GM12878 (cell line): ENCODE measurements at places on chromosomes 2 and 18. TPM values are rescaled to one million over a fixed set of nuclear protein-coding genes. Genes with fewer than 3 reads are reported as not detected.

- no peaks in the 10 kb centered on the region for H3K4me1 ChIP-seq
- H3K36me3 ChIP-seq: no peaks in the 10 kb centered on the region
- no peak overlapping the region for H3K27ac ChIP-seq
- no peak for DNase-seq
- no peaks in the 10 kb centered on the region for H3K27me3 ChIP-seq
These were observed 202.7 kb downstream of the ACKR3 start for GRCh38 chr2:236772220-236772837.

DNA sequence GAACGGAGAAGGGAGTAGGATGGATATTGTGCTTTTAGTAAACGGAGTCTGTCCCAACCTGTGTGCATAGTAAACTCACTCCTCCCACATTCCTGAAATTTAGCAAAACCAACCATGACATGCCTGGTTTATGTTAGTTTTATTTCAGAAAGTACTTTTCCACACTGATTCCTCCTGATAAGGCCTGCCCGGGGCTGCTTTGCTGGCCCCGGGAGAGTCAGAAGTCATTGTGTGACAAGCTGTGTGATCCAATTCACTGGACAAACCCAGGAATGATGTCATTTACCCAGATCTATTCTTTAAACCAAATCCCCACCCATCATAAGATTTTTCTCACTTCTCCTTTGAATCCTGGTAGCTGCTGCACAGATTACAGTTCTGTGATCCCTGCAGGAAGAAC is 109.0 kb downstream of the SETBP1 start:
- no peak overlapping the region for H3K4me3 ChIP-seq
- no peaks in the 10 kb centered on the region for H3K27me3 ChIP-seq
- DNase-seq: no peak
- H3K4me1 ChIP-seq: peaks cover 20% of the 10 kb centered on the region
- H3K36me3 ChIP-seq: no peaks in the 10 kb centered on the region
- H3K27ac ChIP-seq: no peak overlapping the region

DNA sequence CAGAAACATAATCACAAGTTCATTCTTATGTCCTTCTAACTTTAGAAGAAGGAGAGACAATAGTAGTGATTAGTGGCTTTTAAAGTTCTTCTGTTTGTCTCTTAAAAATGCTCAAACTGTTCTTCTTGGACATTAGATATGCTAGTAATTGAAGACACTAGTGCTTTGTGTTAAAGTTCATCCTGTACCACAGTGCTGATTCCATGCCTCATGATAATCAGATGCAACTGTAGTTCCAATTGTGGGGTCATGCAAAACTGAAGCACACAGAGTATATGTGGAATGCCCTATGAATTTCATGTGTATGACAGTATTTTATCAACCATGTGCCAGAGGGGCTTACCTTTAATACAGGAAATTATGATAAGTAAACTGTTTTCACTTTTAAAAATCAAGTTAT is 11.4 kb upstream of the KCNJ13 start:
- H3K4me1 ChIP-seq: no peaks in the 10 kb centered on the region
- no peak for DNase-seq
- no peak overlapping the region for H3K4me3 ChIP-seq
- no peaks in the 10 kb centered on the region for H3K27me3 ChIP-seq
- H3K27ac ChIP-seq: no peak overlapping the region
- H3K36me3 ChIP-seq: peaks cover 3% of the 10 kb centered on the region

- H3K36me3 ChIP-seq: no peaks in the 10 kb centered on the region
- no peak for DNase-seq
- H3K4me1 ChIP-seq: no peaks in the 10 kb centered on the region
- H3K27me3 ChIP-seq: no peaks in the 10 kb centered on the region
These were observed 145.8 kb downstream of the CAPN13 start for GRCh38 chr2:30661173-30662107.

- no peak for DNase-seq
- no peaks in the 10 kb centered on the region for H3K27me3 ChIP-seq
- H3K27ac ChIP-seq: no peak overlapping the region
- peaks cover 19% of the 10 kb centered on the region for H3K36me3 ChIP-seq
- no peak overlapping the region for H3K4me3 ChIP-seq
These were observed 13.1 kb downstream of the CHST10 start for GRCh38 chr2:100404411-100404810.

DNA sequence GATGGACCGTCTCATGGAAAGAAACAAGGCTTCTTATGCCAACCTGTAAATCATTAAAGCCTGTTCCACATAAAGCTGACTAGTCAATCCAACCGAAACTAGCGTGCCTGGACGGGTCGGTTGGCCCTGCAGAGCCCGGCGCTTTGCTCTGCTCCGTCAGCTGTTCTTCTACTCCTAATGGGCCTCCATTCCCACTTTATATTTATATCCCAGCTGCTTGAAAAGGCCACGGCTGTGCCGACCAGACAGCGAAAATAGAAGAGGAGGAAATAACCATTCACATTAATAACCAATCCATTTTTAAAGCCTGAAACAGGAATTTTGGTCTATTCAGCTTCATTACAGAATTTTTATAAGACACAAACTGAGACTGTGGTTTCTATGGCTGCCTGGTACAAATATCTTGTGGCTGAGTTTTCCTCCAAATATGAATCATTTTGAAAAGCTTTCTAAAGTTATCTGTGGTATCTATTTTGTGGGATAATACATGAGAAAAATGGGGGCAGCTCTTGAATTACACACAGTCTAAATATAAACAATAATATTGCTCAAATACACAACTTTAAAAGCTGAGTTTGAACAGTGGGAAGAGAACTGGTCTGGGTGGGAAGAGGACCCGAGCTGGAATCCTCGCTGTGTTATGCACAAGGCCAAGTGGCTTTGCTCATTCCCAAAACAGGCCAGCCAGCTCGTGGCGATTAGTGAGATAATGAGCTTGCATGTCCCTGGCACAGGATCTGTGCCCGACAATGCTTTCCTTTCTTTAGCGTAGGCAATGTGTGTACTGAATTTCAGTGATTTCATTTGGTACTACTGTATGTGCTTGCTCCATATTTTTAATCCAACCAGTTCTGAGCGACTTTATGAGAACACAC is 10.5 kb upstream of the FAM124B start:
- no peaks in the 10 kb centered on the region for H3K36me3 ChIP-seq
- no peak overlapping the region for H3K27ac ChIP-seq
- no peaks in the 10 kb centered on the region for H3K4me1 ChIP-seq
- H3K4me3 ChIP-seq: no peak overlapping the region
- no peak for DNase-seq
- no peaks in the 10 kb centered on the region for H3K27me3 ChIP-seq

GRCh38 chr2:112720785-112721184 is at the start of gene NT5DC4:
Gene NT5DC4 (plus strand): TSS chr2:112721020. CDS start chr2:112721080, 60 bp downstream.
- no peak for DNase-seq
- H3K27me3 ChIP-seq: no peaks in the 10 kb centered on the region
- H3K4me3 ChIP-seq: no peak within 1 kb of the TSS
- no peaks in the 10 kb centered on the region for H3K36me3 ChIP-seq
- H3K27ac ChIP-seq: no peak within 1 kb of the TSS

GRCh38 chr2:121247971-121248370 is 37.0 kb downstream of the TFCP2L1 start:
- H3K27me3 ChIP-seq: peaks cover 4% of the 10 kb centered on the region
- H3K4me3 ChIP-seq: no peak overlapping the region
- no peak overlapping the region for H3K27ac ChIP-seq
- H3K36me3 ChIP-seq: no peaks in the 10 kb centered on the region
- H3K4me1 ChIP-seq: no peaks in the 10 kb centered on the region

- H3K27me3 ChIP-seq: no peaks in the 10 kb centered on the region
- peak; percentile 87 for DNase-seq
- H3K27ac ChIP-seq: peak overlapping the region; percentile 76
These were observed 28.3 kb upstream of the NT5DC4 start for GRCh38 chr2:112692495-112692911.

GRCh38 chr2:234134496-234134895 is 84.0 kb downstream of the SPP2 start:
- H3K36me3 ChIP-seq: no peaks in the 10 kb centered on the region
- no peak for DNase-seq
- no peak overlapping the region for H3K27ac ChIP-seq

DNA sequence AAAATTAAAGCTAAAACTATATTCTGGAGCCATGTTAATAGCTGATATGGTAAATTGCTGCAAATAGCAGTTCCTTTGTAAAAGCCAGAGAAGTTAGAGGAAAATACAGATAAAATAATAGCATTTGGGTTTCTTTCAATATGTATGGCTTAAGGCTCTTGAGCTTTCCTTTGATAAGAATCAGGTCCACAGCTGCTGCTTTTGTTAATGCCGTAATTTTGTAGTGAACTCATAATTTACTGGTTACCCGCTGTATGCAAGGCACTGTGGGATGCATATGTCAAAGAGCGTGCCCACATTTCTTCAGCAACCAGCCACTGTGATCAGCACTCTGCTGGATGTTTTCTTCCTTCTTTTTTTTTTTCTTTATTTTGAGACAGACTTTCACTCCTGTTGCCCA is 79.1 kb downstream of the MOGAT1 start:
- H3K4me1 ChIP-seq: peaks cover 4% of the 10 kb centered on the region; the same call in 1 of the 2 replicates
- DNase-seq: no peak
- no peak overlapping the region for H3K4me3 ChIP-seq
- H3K27me3 ChIP-seq: no peaks in the 10 kb centered on the region
- H3K36me3 ChIP-seq: no peaks in the 10 kb centered on the region
- no peak overlapping the region for H3K27ac ChIP-seq

GRCh38 chr2:37718515-37719161 is 47.2 kb upstream of the CDC42EP3 start:
- H3K36me3 ChIP-seq: no peaks in the 10 kb centered on the region
- no peaks in the 10 kb centered on the region for H3K27me3 ChIP-seq
- no peak overlapping the region for H3K4me3 ChIP-seq
- no peaks in the 10 kb centered on the region for H3K4me1 ChIP-seq
- no peak overlapping the region for H3K27ac ChIP-seq

- no peak overlapping the region for H3K4me3 ChIP-seq
- H3K36me3 ChIP-seq: no peaks in the 10 kb centered on the region
- H3K27ac ChIP-seq: no peak overlapping the region
- DNase-seq: no peak
These were observed 263.9 kb downstream of the GLI2 start for GRCh38 chr2:120999377-121000097.

DNA sequence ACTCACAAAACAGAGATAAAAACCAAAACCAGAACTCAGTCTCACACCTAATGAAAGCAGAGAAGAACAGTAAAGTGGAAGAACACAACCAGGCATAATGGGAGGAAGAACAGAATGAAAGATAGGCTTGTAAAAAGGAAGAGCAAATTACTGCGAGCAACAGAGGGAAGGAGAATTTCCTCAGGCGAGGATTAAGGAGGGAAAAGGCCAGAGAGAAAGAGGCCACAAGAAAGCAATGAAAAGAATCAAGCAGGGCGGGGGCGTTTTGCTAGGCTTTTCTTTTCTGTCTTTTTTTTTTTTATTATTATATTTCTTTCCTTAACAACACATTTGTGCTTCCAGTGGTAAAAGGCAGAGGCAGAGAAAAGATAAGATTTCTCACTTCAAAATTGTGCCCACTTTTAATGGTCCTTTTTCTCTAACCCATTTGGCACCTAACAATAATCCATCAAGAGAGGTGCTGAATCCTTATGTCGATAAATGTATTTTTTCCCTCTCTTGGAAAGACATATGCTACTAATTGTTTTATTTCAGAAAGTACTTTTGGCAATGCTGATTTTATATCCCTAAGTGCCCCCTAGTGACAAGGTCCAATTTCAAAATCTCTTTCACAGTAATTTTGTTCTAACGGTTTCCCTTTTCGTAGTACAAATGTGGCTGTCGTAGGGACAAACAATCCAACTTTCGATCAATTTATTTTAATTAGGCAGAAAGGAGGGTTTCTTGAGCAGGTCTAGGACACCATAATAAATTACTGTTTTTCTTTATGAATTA is 138.7 kb upstream of the AQP4 start:
- no peaks in the 10 kb centered on the region for H3K4me1 ChIP-seq
- H3K4me3 ChIP-seq: no peak overlapping the region
- H3K27ac ChIP-seq: no peak overlapping the region
- H3K27me3 ChIP-seq: 0 out of 2 replicates have a peak, but pooled peaks cover 2% of the 10 kb centered on the region
- no peak for DNase-seq

DNA sequence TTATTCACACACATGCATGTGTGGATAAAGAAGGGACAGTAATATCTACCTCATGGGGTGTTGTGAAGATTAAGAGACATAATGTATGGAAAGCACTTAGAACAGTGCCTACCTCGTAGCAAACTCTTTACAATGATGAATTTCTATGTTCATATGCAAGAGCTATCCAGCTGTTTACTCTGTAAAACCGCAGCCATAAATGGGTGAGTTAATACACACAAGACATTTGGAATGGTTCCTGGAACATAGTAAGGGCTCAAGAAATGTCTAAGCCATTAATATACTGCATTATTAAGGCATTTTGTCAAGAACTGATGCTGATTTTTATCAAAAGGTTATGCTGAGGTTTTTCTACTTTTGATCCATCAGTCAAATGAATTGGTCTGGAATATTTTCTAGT is 1076.2 kb downstream of the TSN start:
- H3K4me1 ChIP-seq: no peaks in the 10 kb centered on the region
- H3K27me3 ChIP-seq: no peaks in the 10 kb centered on the region
- no peak overlapping the region for H3K4me3 ChIP-seq
- no peaks in the 10 kb centered on the region for H3K36me3 ChIP-seq

GRCh38 chr2:128732976-128733431 is 414.3 kb upstream of the HS6ST1 start:
- H3K4me1 ChIP-seq: peaks cover 3% of the 10 kb centered on the region
- DNase-seq: no peak
- H3K4me3 ChIP-seq: no peak overlapping the region
- H3K27ac ChIP-seq: no peak overlapping the region

GRCh38 chr2:83826577-83826976 is 632.5 kb downstream of the SUCLG1 start:
- H3K4me1 ChIP-seq: no peaks in the 10 kb centered on the region
- no peak overlapping the region for H3K4me3 ChIP-seq
- DNase-seq: no peak
- H3K27me3 ChIP-seq: no peaks in the 10 kb centered on the region
- no peak overlapping the region for H3K27ac ChIP-seq

DNA sequence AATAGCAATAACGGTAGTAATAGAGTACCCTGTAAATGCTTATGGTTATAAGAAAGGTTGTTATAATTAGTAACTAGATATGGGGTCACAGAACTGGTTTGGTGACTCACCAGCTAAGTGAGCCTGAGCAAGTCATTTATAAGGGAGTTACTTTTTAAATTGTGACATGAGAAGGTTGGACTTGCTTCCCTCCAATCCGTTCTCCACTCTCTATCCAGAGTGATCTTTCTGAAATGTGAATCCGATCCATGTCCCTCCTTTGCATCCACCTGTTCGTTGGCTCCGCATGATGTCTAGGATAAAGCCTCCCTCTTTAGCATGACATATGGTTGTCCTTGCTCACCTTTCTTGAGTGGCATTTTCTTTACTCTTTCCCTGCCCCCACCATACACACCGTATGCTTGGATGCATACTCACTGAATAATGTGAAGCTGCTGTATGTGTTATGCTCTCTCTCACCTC is 83.1 kb downstream of the CDC42EP3 start:
- H3K36me3 ChIP-seq: no peaks in the 10 kb centered on the region
- H3K27ac ChIP-seq: peak overlapping the region; percentile 73
- no peak overlapping the region for H3K4me3 ChIP-seq
- H3K27me3 ChIP-seq: no peaks in the 10 kb centered on the region

CHST9 gene
- total RNA-seq: not detected in 2 replicates

MDH1B gene
- total RNA-seq: 1.0 TPM in 2 replicates

VSNL1 gene
- total RNA-seq: 0.21 TPM in 1 of 2 replicates, not detected in the other

PSD4 gene
- 114 and 117 TPM in 2 replicates for total RNA-seq

TSPYL6 gene
- not detected in 2 replicates for total RNA-seq

KIF3C gene
- 0.62 and 0.88 TPM in 2 replicates for total RNA-seq

POLR1A gene
- 51.6 and 53.9 TPM in 2 replicates for total RNA-seq

UGT1A4 gene
- 0.21 TPM in 1 of 2 replicates, not detected in the other for total RNA-seq

LOXL3 gene
- 25.1 and 29.0 TPM in 2 replicates for total RNA-seq

FEZ2 gene
- total RNA-seq: 8.0 and 8.4 TPM in 2 replicates

STAT4 gene
- total RNA-seq: 5.7 and 6.9 TPM in 2 replicates

PNKD gene
- 42.0 and 45.1 TPM in 2 replicates for total RNA-seq

GBX2 gene
- not detected in 2 replicates for total RNA-seq

DSC3 gene
- total RNA-seq: 1.8 and 1.9 TPM in 2 replicates

IL1A gene
- total RNA-seq: 6.1 and 6.6 TPM in 2 replicates

STEAP3 gene
- total RNA-seq: 7.6 and 8.3 TPM in 2 replicates
